ENCODE measurements at places on chromosomes 4 and X.

DNA sequence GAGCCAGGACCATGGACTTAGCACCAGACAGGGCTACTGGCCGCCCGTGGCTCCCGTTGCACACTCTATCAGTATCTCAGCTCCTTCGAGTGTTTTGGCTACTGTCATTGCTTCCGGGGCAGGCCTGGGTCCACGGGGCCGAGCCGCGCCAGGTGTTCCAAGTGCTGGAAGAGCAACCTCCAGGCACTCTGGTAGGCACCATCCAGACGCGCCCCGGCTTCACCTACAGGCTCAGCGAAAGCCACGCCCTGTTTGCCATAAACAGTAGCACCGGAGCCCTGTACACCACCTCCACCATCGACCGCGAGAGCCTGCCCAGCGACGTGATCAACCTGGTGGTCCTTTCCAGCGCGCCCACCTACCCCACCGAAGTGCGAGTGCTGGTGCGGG is 1.6 kb downstream of the FAT4 start:
- DNase-seq: no peak

- DNase-seq: no peak
Observed at GRCh38 chr4:89287945-89288344, 19.7 kb downstream of the GPRIN3 start.

DNA sequence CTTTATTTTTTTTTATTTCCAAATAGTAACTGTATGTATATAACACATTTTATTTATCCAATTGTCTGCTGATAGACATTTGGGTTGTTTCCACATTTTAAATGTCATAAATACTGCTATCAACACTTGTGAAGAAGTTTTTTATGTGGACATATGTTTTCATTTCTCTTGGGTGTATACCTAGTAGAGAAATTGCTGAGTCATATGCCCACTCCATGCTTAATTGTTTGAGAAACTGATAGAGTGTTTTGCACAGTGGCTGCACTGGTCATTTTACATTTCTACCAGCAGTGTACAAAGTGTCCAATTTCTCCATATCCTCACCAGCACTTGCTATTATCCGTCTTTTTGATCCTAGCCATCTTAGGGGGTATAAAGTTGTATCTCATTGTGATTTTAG is 567.8 kb downstream of the GBA3 start:
- no peak for DNase-seq

- DNase-seq: no peak
Observed at GRCh38 chr4:157012296-157012695, 40.7 kb upstream of the PDGFC start.

GRCh38 chr4:161929956-161930355 is 233.8 kb downstream of the FSTL5 start:
- DNase-seq: no peak

DNA sequence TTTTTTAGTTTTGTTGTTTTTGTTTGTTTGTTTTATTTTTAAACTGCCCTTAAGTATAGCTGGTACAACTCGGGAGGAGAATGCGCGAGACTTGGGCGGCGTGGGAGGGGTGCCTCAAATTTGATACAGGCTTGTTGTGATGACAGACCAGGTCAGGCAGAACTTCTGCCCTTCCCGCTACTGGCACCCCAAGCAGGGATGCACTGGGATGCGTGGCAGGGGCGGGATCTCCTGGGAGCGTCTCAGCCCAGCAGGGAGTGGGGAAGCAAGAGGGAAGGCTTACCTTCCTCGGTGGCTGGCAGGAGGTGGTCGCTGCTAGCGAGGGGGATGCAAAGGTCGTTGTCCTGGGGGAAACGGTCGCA is 851 bp downstream of the SFRP2 start:
- DNase-seq: no peak

DNA sequence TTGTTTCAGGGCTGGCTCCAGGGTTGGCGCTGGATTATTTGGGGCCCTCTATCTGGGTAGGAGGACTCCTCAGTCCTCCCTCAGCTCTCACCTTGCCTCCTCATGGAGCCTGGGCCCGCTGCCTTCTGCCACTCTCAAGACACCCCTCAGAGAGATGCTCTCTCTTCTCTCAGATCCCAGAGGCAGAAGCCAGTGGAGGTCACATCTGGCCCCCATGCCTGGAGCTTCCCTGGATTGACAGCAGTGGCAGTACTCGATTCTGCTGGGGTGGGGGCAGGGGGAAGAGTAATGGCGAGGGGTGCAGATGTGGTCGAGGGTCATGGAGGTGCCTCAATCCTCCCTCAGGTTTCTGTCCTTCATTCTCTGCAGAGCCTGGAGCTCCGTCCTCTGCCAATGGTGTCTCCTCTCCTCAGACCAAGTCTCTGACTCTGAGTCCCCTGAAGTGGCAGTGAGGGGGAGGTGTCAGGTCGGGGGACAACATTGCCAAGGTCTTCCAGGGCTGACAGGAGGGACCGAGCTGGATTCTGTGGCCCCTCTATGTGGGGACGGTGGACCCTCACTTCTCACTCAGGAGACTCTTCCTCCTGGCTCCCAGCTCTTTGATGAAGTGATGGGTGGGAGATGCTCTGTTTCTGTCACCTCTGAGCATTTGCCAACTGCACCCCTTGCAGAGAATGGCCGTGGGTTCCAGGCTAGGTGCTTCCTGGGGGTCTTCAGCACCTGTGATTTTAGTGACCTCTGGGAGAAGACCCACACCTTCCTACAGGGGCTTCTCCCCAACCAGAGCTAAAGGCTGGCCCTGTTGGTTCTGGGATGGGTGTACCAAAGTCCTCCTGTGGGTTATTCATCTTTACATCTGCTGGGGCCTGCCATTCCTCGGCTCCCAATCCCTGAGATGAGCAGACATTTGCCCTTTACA is 10.9 kb upstream of the HSFX1 start:
- no peak for DNase-seq

GRCh38 chrX:119647552-119648420 is 41.6 kb upstream of the NKRF start:
- DNase-seq: no peak

DNA sequence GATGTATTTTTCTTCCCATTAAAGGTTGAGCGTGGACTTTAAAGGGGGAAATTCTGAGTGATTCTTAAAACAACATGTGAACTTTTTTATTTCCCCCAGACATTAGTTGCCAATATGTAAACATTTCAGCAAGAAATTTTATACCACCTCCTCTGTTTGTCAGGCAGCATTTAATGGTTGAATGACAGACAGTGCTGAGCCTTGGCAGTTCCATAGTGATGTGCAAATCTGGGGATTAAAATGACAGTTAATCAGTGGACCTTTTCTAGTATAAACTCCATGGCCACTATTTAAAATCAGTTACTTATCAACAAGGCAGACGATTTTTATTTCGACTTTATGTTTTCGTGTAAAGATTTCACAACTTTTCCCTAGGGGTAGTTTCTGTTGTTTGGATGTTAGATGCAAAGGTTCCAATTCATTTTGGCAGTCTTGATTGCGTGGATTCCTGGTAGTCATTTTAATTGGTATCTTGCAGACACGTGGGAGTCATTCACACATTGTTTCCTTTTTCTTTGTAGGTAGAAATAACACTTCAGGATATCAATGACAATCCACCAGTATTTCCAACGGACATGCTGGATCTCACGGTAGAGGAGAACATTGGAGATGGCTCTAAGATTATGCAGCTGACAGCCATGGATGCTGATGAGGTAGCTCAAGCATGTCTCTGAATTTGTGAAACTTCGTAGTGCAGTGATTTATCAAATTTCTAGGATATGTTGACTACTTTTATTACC is 83.7 kb downstream of the FAT4 start:
- no peak for DNase-seq

- DNase-seq: no peak
Observed at GRCh38 chr4:107616838-107617389, 103.1 kb downstream of the PAPSS1 start.

- DNase-seq: no peak
Observed at GRCh38 chrX:115897956-115898355, 272.6 kb upstream of the AGTR2 start.

- no peak for DNase-seq
Observed at GRCh38 chr4:16227462-16227868, 1.2 kb upstream of the TAPT1 start.

DNA sequence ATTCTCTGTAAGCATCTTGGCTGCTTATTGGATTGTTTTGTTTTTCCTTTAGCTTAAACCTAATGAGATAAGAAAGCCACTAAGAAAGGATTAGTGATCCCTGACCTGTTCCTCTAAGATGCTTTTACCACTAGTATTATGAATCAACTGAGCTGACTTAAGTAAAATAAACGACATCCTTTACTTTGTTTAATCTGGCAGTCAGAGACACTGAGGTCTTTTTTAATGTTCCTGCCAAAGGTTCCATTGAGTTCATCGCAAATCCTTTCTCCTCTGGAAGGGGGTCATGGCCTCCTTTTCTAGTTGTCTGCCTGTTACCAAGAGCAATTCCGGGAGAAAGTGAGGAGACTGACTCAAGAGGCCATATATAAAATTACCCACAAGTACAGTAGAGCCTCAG is 1038.3 kb upstream of the SLIT2 start:
- no peak for DNase-seq

DNA sequence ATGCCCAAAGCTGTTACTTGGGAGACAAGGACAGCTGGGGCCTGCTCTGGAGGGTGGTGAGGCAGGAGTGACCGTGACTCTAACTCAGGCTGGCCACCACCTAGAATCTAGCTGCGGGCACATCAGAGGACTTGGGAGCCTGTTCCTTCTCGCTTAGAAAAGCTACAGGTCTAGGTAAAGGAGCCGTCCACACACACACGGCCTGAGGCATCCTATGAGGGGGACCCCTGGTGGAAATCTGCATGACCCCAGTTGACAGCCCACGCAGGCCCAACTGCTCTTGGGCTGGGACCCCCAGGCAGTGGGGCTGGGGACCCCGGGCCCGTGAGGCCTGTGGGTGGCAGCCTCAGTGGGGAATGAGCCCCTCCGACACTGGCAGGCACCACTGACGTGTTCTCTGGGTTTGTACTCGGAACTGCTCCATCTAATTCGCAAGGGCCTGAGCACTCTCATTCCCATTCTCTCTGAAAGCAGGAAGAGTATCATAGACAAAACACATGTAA is 75.6 kb downstream of the ACOX3 start:
- DNase-seq: no peak

DNA sequence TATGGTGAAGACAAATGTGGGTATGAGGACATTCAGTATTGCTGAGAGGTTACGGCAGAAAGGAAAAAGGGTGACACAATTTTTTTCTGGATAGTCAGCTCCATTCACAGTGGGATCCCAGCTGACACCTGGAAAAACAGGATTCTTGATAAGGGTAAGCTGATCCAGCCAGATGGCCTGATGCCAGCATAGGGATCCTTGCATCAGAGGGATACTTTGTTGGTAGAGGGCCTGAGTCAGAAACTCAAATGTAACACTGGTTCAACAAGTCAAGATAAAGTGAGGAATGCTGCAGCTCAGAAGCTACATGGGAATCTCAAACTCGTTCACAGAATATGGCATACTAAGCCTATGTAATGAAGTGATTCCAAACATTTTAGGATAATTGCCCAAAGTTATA is 726.7 kb downstream of the C4orf33 start:
- DNase-seq: no peak

Measured in iPS DF 19.7 (cell line).